ENCODE measurements at places on chromosomes 7 and 10. TPM values are rescaled to one million over a fixed set of nuclear protein-coding genes. Genes with fewer than 3 reads are reported as not detected.

The TMEM130 gene
- 0.36 TPM for total RNA-seq

The TNPO3 gene
- total RNA-seq = 44.4 TPM

The SLIT1 gene
- total RNA-seq = not detected

The IFIT1B gene
- not detected for total RNA-seq

The GNAT3 gene
- total RNA-seq = not detected

The CAMK1D gene
- 8.8 TPM for total RNA-seq

The FAM185A gene
- 9.4 TPM for total RNA-seq

The AKR1D1 gene
- not detected for total RNA-seq

The SAMD9 gene
- 7.1 TPM for total RNA-seq

The CDK14 gene
- 0.14 TPM for total RNA-seq

The GUSB gene
- total RNA-seq = 31.0 TPM

The SKIDA1 gene
- total RNA-seq = 1.3 TPM

The OR2A5 gene
- total RNA-seq = not detected

The PRLHR gene
- total RNA-seq = not detected

The CDK1 gene
- total RNA-seq = 91.7 TPM

The FXYD4 gene
- not detected for total RNA-seq

The FAM25A gene
- not detected for total RNA-seq

The TPK1 gene
- 1.4 TPM for total RNA-seq

The CNPY1 gene
- total RNA-seq = not detected

The TMEM213 gene
- total RNA-seq = not detected

The DRGX gene
- not detected for total RNA-seq

The NPFFR1 gene
- total RNA-seq = not detected

The GPRIN2 gene
- total RNA-seq = 29.9 TPM

The COBL gene
- 4.7 TPM for total RNA-seq

The ZNF273 gene
- total RNA-seq = 2.8 TPM

The FBXL13 gene
- total RNA-seq = 0.19 TPM

The NODAL gene
- not detected for total RNA-seq

The INSYN2A gene
- total RNA-seq = 1.5 TPM

The MYOZ1 gene
- not detected for total RNA-seq

The VENTX gene
- total RNA-seq = not detected

The BCCIP gene
- total RNA-seq = 141 TPM

The FFAR4 gene
- 0.44 TPM for total RNA-seq

The MBL2 gene
- total RNA-seq = not detected

The CISD1 gene
- total RNA-seq = 38.1 TPM

The GBX1 gene
- 0.17 TPM for total RNA-seq

The SEC61A2 gene
- total RNA-seq = 16.6 TPM

The HMX3 gene
- total RNA-seq = not detected

The HTRA1 gene
- 64.3 TPM for total RNA-seq

The CFTR gene
- total RNA-seq = 0.24 TPM

The SPDYE5 gene
- total RNA-seq = not detected

The MNX1 gene
- total RNA-seq = 6.3 TPM

The SLC18A3 gene
- total RNA-seq = not detected

The INMT gene
- total RNA-seq = not detected

The MACC1 gene
- total RNA-seq = not detected
